ENCODE measurements at places on chromosomes 1 and 21.

DNA sequence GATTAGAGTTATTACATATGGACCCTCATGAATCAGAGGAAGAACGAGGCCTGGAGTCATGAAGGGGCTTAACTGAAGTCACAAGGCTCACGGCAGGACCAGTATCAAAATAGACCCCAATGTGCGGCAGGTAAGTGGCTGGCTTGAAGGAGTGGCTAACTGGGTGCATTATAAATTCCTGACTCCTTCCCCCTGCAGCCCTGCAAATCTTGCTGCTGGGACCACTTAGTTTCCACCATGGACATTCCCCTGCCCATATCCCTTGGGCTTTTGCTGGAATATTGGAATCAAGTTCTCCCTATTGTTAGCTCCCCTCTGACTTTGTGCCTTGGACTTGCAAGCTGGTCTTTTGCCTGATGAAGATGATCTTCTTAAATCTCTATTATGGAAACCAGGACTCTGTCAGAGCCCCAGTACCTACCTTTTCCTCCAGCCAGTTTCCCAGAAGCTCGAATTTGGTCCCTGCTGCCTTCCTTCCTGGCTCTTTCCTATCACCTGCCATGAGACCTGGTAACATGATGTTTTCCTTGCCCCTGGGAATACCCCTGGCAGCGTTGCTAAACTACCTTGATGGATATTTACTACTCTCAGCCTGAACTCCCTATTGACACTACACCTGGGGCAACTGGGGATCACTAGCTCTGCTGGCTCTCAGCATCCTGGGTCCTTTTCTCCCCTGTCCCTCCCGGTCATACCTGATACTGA, 156.0 kb upstream of the JUN start:
- no peak for DNase-seq

- no peak for DNase-seq
These were observed 106.0 kb downstream of the CASZ1 start for GRCh38 chr1:10690484-10690883.

GRCh38 chr1:244945109-244945671, 80.8 kb upstream of the HNRNPU start:
- DNase-seq, result no peak

DNA sequence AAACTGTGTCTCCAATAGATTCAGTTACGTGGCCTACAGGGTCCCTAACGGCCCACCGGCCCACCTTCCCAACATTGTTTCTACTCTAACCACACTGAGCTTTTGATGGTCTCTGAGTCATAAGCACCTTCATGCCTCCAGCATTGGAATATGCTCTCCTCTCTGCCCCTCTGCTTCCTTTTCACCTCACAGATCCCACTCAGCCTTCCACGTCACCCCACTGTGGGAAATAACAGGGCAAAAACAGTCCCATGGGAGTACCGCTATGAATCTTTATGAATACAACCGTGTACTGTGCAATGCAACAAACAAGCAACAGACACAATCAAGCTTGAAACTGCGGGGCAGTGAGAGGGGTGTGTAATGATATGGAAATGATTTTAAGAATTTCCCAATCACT, 5.3 kb upstream of the SARS1 start:
- no peak for DNase-seq

DNA sequence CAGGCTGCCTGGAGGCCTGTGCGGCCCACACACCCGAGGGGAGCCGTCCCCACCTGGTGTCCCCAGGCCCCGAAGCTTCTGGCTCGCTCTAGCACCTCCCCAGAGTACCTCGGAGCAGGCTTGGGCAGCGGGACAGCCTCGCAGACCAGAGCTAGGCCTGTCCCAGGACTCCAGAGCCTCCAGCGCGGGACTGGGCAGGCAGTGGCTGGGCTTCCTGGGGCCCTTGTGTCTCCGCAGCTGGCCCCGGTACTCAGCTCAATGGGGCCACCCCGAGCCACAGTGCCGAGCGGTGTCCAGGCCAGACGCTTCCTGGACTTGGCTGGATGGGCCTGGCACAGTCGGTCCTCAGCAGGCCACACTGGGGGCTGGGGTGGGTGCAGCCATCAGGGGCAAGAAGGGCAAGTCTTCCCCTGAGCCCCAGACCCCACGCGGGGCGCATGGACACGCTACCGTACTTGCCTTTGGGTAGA, 4.9 kb downstream of the SCNN1D start:
- no peak for DNase-seq

- DNase-seq, result no peak
These were observed 165.6 kb downstream of the DUSP10 start for GRCh38 chr1:221576268-221576667.

DNA sequence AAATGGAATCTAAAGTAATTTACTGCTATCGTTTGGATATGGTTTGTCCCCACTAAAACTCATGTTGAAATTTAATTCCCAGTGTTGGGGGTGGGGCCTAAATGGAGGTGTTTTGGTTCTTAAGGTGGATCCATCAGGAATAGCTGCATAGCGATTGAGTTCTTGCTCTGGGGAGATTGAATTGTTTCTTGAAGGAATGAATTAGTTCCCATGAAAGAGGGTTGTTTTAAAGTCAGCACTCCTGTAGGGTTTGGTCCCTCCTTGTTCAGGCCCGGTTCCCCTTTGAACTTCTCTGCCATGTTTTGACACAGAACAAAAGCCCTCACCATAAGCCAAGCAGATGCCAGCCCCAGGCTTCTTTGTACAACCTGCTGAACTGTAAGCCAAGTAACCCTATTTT, 170.9 kb downstream of the COL11A1 start:
- no peak for DNase-seq

- no peak for DNase-seq
These were observed 1.7 kb upstream of the RASAL2 start for GRCh38 chr1:178091986-178092745.

- DNase-seq, result no peak
These were observed 7.9 kb upstream of the TIAM1 start for GRCh38 chr21:31351960-31352359.

DNA sequence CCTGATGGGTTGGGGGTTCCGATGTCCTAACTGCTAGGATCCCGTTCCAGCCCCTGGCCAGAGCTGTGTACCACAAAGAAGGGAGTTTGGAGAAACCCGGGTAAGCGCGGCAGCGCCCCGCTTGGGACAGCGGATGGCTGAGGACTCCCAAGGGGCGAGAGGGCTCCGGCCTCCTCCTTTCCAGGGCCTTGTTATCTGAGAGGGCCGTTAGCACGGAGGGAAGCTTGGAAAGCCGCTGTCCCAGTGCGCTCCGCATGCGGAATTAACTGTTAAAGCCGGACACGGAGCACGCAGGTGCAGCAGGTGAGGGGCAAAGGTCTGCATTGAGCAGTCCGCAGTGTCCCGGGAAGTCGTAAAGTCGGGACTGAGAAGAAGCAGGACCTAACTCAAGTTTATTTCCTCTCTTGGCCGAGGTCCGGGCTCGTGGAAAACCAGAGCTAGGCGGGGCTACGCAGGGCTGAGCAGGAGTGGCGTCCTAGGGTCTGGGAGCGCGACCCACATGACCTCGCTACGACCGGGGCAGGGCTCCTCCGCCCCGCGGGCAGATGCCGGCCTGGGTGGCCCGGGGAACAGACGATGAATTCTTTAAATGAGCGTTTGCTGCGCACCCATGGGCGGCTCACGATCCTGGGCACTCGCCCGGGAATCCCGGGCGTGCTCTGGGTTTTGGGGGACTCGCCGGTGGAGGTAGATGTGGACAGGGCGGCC, 4.5 kb downstream of the LHX4 start:
- no peak for DNase-seq

GRCh38 chr1:156813750-156814570, 2.7 kb downstream of the SH2D2A start:
- DNase-seq, result no peak

- DNase-seq, result no peak
These were observed 14.1 kb downstream of the KCNQ4 start for GRCh38 chr1:40797668-40798010.

GRCh38 chr1:209741889-209742288, 14.0 kb upstream of the TRAF3IP3 start:
- DNase-seq, result no peak

GRCh38 chr1:64139877-64140276, 63.5 kb upstream of the UBE2U start:
- no peak for DNase-seq

DNA sequence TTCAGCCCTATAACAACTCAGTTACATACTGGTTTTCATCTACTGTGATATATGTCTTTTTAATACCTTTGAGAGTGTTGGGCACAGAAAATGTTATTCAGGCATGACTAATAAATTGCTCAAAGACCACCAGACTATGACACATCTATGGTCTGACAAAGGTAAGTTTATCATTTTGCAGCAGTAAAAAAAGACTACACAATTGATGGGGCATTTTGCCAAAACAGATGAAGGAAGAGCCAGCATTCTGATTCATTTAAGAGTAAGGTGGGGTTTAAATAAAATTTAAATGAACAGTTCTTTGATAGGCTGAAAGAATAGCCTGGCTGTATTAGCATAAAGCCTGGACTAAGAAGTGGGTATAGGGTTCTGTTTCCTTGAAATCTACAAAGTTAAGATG, 8.8 kb upstream of the RNPC3 start:
- DNase-seq, result no peak

DNA sequence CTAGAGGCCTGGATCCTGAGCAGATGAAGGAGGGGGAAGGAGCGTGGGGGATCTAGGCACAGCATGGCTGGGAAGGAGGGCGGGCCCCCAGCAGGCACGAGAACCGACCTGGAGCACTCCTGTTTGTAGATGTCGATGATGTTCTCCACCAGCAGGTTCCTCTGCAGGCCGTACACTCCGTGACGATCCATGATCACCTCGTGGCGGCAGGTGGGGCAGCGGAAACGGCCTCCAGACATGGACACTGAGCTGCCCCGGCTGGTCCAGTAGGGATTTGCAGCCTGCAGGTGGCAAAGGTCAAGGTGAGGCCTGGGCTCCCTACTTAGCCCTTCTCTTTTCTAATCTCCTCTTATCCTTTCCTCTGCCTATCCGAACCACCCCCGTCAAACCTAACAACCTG, 1.3 kb downstream of the TRIM63 start:
- DNase-seq, result no peak

GRCh38 chr1:101370488-101370887, 133.7 kb downstream of the S1PR1 start:
- DNase-seq, result no peak

DNA sequence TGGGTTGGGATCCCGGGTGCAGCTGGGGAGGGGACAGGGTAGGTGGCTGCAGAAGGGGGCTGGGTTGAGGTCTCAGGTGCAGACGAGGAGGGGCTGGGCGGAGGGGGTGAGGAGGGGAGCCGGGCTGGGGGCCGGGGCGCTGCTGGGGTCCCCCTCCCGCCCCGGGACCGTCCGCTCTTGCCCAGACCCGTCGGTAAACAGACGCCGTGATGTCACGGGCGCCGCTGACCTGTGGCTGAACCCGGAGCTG, 22.3 kb downstream of the DHRS3 start:
- DNase-seq, result no peak

- DNase-seq, result no peak
These were observed 73.2 kb downstream of the LRRC8C start for GRCh38 chr1:89705901-89706699.

DNA sequence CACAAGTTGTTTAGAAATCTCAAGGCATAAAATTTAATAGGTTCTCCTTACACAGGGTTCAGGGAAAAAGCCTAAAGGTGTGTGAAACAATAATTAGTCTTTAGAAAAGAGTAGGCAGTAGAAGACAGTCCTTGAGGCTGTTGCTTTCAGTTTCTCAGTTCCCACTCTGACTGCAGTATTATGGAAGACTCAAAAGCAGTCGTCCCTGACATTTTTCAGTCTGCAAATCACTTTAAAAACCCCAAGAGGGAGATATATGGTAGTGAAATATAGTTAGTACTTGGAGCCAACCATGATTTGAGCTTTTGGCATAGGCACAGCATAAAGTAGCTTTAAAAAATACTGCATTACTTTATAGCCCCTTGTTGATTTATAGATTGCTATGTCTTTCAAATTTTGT, 299.7 kb downstream of the OLFM3 start:
- no peak for DNase-seq

GRCh38 chr1:14759843-14760242, 161.4 kb downstream of the KAZN start:
- DNase-seq, result no peak

- DNase-seq, result no peak
These were observed 117.5 kb downstream of the MACF1 start for GRCh38 chr1:39321979-39322378.

GRCh38 chr1:237507005-237507404, 383.7 kb downstream of the ZP4 start:
- no peak for DNase-seq

- DNase-seq, result no peak
These were observed 38.5 kb upstream of the BCL9 start for GRCh38 chr1:147502760-147503159.

DNA sequence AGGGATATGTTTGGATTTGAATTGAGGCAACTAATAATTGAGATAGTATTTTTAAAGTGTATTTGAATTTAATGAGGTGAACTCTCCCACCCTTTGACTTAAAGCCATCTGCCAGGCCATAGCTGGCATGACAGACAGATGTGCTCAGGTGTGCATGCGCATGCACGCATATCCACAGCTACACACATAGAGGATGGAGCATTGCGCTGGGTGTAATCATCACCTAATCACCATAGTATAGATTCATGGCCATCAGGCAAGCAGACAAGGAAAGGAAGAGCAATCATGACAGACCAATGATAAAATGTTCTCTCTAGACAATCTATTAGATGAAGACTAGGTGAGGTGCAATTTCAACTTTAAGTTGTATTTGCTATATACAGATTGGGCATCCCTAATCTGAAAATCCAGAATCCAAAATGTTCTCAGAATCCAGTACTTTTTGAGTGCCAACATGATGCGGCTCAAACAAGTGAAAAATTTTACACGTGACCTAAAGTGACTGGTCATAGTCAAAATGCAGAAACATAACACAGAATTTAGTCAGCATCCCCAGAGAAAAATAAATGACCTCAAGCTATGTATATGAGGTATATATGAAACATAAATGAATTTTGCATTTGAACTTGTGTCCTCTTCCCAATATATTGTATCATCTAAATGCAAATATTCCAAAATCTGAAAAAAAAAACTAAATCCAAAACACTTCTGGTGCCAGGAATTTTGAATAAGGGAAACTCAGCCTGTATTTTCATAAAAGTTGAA, 70.1 kb downstream of the PTPRC start:
- no peak for DNase-seq

DNA sequence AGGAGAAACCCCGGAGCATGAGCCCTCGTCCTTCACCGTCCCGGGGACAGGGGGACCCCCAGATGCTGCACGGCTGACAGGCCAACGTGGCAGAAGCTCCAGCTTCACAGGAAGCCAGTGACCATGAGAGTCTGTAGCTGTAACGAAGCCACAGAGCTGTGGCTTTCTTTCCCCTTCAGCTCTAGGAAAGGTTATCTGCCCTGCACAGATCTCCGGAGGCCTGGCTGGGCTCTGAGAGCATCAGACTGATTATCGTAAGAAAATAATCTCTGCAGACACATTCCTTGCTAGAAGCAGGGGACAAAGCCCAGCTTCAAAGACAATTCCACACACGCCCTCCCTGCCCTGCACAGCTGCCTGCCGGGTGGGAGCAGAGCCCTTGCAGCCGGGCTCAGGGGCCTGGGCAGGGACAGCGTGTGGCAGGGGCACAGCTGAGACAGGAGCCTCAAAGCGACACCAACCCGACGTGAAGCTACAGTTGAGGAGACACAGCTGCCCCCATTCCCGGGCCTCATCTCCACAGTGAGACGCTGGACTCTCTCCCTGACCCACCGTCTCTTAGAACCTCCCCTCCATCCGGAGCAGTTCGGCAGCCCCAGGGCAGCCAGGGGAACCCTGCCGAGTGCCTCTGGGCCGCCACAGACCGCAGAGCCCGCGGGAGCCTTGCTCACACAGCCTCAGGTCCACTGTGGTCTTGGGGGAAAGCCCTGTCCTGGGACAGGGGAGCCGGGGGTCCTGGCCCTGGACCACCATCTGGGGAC, 30.6 kb downstream of the POFUT2 start:
- DNase-seq, result no peak

Data from brain pericyte (primary cell).